Epithelial cell of proximal tubule (primary cell): ENCODE measurements at places on chromosomes 12 and 14.
A peak's percentile ranks its signal among the peaks of the same experiment; 100 is the strongest.

DNA sequence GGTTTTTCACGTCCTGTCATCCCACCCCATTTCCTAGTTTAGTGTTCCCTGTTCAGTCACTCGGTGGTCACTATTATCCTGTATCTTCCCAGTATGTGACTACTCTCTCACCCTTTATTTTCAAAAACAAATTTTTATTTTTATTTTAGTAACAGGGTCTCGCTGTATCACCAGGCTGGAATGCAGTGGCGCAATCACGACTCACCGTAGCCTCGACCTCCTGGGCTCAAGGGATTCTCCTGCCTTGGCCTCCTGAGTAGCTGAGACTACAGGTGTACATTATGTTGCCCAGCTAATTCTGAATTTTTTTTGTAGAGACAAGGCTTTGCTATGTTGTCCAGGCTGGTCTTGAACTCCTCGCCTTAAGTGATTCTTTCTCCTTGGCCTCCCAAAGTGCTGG, 20.1 kb upstream of the PRICKLE1 start:
- no peak for DNase-seq

- no peak for DNase-seq
Observed at GRCh38 chr14:97894552-97894951, 1097.4 kb downstream of the VRK1 start.

DNA sequence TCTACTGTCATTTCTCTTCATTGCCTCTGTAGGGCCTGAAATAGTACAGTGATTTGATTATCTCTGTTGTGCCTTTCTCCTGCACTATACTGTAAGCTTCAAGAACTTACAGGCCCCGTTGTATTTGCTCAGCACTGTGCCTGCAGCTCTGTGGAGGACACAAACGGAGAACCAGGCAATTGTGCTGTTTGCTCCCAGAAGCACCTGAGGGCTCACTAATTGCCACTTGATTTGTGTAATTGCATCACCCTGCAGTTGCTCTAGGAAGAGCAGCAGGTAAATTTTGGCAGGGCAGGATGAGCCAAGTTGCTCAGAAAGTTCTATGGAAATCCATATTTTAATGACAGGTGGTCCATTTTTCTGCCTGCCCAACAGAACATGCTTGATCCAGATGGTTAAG, 11.6 kb upstream of the KRT82 start:
- no peak for DNase-seq

DNA sequence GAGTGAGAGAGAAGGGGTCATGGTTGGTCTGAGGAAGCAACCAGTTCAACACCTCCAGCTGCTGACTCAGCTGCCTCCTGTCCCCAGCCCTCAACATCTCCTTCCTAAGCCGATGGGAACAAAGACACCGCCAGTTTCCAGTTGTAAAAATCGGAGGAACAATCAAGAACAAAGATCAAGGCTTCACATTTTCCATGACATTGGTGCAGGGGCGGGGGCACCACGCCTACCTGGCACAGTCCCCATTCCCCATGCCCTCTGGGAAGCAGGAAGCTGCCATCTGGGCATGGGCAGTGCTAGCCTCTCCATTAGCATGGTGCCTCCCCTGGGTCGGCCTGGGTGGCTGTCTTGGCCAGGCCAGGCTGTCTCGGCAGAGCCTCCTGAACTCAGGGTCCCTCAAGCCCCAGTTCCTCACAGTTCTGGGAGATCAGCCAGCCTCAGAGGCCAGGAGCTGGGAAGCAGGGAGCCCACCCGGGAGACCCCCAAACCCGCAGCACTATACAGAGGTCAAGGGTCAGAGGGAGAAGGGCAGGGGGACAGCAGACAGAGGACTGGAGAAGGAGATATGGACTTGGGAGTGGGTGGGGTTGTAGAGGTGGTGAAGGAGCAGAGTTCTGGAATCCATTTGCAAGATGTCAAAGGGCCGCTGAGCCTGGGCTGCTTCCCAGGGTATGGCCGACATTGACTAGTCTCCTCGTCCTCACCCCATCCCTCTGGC, 19.6 kb upstream of the TMEM106C start:
- DNase-seq = no peak

GRCh38 chr14:77103951-77104350, 5.9 kb downstream of the CIPC start:
- DNase-seq = no peak

GRCh38 chr12:57242329-57242690, 8.7 kb downstream of the STAC3 start:
- DNase-seq = no peak

DNA sequence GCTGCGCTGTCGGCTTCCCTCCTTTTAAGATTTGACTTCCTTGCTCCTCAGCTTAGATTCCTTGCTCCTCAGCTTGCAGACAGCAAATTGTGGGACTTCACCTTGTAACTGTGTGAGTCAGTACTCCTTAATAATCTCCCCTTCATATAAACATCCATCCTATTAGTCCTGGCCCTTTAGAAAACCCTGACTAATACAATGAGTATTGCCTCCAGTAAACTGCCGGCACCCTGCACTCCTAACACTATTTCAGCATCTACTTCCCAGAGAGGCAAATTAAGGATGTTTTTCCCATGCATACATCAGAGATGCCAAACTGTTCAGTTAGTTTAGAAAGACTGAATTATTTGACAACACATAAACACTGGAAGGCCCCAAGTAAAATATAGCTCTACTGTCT, 611.3 kb upstream of the TMEM132C start:
- DNase-seq = no peak

DNA sequence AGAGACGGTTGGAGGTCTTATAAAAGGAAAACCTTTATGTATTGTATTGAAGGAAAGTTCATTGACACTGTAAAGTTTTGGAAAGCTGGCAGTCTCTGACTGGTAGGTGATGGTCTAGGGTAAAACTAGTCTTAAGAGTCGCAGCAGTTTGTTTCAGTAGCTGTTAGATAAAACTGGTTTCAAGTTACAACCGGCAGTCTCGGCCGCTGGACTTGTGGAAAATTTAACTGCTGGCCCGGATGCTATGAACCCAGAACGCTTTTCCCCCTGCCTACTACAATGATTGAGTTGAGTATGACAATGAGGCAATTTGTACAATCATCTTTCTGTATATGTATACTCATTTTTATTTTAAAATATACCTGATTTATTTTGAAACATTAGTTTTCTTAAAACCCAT, 1426.9 kb downstream of the AACS start:
- DNase-seq = no peak

DNA sequence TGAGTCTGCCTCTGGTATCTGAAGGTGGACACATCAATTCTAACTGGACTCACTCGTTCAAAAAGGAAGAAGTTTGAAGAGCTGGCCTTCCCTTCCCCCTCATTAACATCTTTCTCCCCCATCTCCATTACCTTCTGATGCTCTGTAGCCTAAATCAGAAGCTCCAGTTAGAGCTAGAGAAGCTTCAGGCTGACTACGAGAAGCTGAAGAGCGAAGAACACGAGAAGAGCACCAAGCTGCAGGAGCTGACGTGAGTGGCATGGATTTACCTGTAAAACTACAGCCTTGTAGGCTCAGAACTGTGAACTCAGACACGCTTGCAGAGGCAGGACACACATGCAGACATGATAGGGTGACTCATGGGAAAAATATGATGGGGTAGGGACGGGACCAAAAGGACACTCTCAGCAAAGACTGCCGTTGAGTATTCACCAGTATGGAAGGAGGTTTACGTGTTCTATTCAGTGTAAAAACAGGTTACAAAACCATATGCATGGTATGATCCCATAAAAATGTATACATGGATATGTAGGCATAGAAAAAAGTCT, 14.3 kb upstream of the PIP4K2C start:
- DNase-seq = no peak

DNA sequence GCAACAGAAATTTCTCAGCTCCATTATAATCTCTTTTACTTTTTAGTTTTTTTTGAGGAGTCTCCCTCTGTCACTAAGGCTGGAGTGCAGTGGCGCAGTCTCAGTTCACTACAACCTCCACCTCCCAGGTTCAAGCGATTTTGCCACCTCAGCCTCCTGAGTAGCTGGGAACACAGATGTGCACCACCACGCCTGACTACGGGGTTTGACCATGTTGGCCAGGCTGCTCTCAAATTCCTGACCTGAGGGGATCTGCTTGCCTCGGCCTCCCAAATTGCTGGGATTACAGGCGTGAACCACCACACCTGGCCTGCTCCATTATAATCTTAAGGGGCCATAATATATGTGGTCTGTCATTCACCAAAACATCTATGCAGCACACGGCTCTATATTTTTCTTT, 23.4 kb downstream of the HNRNPC start:
- no peak for DNase-seq

- no peak for DNase-seq
Observed at GRCh38 chr14:100144996-100145646, 14.3 kb downstream of the DEGS2 start.

- DNase-seq = no peak
Observed at GRCh38 chr14:88553886-88554456, 836 bp downstream of the PTPN21 start.

DNA sequence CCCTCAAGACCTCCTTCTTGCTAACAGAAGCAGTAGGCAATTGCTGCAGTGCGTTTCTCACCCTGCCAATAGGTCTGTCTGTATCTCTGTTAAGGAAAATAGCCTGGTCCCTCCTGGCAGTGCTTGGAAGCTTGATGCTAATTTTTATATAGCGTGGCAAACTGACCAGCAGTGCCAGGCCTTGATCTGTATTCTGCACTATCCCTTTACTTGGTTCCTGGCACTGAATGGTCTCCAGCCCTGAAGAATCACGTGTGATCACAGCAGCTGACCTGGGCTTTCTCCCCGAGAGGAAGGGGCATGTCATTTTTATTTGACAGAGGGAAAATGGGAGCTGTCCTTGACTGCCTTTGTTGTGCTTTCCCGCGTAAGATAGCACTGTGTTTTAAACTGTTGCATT, 48.7 kb upstream of the TRAF3 start:
- DNase-seq = no peak

- DNase-seq = no peak
Observed at GRCh38 chr14:106067935-106068334, 541.6 kb downstream of the TMEM121 start.

GRCh38 chr14:99173086-99173485, 98.9 kb downstream of the BCL11B start:
- no peak for DNase-seq

GRCh38 chr12:112938751-112939150, 477 bp downstream of the OAS3 start:
- no peak for DNase-seq

GRCh38 chr12:93789767-93790166, 112.6 kb downstream of the CRADD start:
- no peak for DNase-seq

DNA sequence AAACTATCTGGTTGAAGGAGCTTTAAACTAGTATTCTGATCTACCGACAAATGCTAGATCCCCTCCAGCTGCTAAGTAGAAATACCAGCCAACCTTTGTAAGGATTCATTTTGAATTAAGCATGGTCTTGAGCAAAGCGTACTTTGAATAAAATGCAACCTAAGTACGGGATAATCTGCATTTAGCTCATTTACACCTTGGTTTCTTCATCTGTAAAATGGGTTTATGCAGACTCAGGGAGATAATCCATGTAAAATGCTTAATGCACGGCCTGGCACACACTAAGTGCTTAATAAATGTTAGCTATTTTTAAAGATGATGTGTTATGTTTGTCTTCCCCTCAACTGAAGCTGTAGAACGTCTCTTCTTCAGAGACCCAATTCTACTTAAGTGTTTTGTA, 15.9 kb downstream of the EGLN3 start:
- no peak for DNase-seq

DNA sequence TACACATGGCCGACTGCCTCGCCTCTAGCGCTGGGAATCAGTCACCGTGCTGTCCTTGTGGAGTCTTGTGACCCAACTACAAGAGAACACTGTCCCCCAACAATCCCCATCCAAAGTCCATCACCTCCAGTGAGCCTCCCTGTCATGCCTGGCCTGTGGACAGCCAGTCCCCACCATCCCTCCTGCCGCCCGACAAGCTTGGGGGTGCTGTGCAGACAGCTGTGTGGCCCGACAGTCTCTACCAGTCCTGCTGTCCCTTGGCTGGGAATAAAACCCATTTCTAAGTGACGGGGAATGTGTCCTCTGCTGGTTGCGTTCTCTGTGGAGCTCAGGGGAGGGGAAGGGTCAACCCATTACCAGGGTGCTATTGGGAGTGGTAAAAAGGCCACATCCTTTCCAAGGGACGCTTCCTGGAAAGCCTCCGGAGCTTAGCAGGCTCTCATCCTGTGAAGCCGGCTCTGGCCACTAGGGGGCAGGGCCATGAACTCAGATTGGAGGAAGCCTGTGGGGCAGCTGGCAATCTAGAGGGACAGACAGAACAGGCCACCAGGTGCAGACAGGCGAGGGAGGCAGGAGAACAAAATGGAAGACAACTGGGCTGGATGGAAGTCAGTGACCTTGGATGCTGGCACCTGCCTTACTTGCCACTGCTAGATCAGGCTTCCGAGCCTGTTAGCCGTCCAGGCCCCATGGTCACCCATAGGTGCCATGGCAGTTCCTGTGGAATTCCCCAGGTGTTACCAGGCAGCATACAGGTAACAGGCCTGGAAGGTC, 12.0 kb upstream of the BLTP3B start:
- DNase-seq = no peak

DNA sequence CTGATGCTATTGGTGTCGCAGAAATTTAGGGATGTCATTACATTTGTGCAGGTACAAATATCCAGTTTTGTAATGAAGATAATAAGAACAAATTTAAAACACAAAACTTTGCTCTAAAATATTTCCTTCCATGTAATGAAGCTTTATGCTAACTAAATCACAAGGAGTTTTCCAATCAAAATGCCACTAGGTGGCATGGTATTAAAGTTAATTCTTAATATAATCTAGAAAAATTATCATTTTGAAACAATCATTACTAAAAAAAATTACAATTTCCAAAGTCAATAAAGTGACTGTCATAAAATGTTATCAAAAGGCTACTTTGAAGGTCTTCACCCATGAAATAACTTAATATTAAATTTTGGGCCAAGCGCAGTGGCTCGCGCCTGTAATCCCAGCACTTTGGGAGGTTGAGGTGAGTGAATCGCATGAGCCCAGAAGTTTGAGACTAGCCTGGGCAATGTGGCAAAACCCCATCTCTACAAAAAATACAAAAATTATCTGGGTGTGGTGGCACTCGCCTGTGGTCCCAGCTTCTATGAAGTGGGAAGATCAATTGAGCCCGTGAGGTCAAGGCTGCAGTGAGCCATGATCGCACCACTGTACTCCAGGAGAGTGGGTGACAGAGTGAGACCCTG, 77.4 kb downstream of the KIF21A start:
- no peak for DNase-seq

DNA sequence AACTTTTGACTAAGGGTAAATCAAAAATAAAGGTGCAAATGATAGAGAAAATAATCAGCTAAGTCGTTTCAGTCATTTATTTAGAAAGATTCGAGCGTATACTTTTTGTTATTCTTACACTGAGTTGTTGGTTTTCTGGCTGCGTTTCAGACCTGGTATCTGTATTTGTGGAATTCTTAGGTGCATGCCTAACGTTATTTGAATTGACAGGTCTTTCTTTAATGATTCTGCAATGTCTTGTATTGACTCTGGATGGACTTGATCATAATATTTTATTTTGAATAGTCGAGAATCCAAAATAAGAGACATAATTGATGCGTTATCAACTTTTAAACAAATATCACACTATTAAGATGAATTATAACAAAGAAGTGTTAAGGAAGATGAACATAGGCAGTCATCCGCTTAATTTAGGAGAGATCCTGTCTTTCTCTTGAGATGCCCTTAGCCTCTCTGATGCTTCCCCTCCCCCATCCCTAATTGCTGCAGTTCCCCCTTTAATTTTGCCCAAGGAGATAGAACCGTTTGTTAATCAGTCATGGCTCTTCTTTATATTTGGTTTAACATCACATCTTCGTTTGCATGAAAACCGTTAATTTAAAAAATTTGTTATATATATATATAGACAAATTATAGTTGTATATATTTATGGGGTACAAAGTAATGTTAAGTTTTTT, 1.8 kb downstream of the ALX1 start:
- no peak for DNase-seq

GRCh38 chr12:48956279-48957140, 777 bp downstream of the ARF3 start:
- peak; percentile 77 for DNase-seq
